ENCODE measurements at places on chromosomes 12 and 14.

- DNase-seq, result peak; percentile 60
Observed at GRCh38 chr12:125418902-125419564, 353.8 kb downstream of the AACS start.

- peak; percentile 5 for DNase-seq
Observed at GRCh38 chr12:7581625-7582024, 78.0 kb upstream of the CD163 start.

GRCh38 chr12:25557830-25558436, 4.8 kb upstream of the LMNTD1 start:
- DNase-seq, result peak; percentile 45

DNA sequence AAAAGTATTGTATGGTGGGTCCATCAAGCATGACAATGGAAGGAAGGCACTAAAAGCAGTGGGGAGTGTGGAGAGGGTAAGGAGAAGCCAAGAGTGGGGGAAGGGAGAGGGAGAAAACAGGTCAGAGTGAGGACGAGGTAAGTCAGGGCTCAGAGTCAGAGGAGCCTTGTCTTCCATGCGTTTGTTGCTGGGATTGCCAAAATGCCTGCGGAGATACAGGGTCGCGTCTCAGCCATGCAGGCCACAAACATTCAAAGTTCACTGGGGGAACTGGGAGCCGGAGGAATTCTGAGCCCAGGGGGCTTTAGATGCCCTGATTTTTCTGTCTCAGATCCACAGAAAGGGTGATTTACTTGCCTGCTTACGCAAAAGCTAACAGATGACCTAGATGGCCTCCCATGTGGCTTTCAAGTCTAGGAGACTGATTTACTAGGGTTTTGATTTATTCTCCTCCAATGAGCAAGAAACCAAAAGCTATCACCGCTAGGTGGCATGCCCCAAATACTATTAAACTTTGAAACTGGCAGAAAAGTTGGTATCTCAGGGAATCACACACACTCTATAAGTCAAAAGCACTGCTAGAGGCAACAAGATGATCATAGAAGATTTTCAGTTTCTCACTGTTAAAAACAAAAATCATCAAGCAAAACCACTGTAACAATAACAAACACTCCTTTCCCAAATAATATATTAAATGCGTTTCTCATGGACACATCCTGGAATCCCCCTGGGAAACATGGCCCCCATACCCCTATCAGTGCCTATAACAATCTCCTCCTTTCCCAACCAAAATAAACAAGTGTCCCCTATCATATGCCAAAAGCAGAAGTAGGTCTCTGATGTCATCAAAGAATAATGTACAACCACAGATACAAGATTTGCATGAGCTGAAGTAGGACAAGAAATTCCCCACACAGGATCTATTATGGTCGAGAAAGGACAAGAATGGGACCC, 26.6 kb upstream of the MDM1 start:
- peak; percentile 85 for DNase-seq

DNA sequence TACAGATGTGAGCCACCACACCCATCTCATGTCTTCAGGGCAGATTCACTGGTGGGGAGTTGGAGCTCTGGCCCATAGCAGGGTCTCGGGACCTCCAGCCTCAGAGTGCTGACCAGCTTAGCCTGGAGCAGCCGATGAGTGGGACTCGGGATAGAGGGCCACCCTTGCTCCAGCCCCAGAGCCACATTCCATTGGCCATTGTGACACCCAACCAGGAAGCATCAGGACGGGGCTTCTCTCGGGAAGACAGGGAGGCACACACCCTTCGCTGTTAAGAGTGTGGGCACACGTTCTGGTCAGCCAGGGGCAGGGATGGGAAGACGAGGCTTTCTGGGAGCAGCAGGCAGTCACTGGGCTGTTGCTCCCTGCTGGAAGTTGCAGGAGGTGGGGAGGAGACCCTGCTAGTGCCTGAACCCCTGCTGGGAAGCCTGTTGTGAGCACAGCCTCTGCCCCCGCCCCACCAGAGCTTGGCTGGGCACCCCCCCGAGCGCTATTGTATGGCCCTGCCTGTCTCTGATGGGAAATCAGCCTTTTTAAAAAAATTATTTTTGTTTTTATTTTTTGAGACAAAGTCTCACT, 1.6 kb downstream of the ADGRD1 start:
- DNase-seq, result no peak

DNA sequence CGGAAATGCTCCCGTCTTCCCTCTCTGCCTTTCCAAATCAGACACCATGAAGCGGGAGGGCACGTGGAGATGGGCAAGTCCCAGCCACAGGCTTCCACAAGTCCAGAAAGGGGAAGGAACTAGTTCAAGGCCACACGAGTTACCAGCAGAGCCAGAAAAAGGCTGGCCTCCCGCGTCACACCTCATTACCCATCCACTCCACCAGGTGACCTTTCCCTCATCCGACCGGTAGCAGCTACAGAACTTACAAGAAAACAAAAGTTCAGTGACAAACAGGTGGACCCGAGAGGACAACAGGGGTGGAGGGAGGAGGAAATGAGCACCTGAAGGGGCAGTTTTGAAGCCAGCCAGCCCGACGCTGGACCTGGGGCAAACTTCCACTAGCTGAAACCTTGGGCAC, 46.9 kb downstream of the CHGA start:
- no peak for DNase-seq

- DNase-seq, result no peak
Observed at GRCh38 chr12:121611306-121611705, 15.0 kb upstream of the ORAI1 start.

DNA sequence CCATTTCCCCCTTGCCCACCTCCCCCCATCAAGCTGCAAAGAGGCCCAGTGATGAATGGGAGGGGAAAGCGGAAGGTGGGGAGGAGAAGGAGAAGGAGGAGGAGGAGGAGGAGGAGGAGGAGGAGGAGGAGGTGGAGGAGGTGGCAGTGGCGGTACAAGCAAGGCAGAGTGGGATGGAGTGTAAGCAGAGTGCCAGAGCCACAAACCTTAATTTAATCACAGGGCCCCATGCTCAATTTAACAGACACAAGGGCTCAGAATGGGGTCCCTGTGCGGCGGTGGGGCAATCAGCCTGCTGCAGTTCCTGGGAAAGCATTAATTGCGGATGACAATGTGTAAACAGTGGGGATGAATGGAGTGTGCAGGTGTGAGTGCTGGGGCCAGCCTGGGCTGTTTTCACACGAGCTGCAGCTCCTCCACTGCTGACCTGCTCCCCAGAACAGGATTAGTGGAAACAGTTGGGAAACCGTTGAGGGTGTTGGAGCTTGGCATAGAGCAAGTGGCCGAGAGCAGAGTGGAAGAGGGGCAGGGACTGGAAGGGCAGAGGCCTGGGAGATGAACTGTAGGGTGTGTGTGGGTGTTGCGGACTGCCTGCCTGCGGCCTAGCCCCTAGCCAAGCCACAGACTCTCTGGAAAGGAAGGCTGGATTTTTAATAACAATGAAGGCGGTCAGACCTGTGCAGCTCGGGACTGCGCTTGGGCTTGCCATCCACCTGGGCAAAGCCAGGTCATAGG, 36.4 kb upstream of the SMOC1 start:
- DNase-seq, result no peak

DNA sequence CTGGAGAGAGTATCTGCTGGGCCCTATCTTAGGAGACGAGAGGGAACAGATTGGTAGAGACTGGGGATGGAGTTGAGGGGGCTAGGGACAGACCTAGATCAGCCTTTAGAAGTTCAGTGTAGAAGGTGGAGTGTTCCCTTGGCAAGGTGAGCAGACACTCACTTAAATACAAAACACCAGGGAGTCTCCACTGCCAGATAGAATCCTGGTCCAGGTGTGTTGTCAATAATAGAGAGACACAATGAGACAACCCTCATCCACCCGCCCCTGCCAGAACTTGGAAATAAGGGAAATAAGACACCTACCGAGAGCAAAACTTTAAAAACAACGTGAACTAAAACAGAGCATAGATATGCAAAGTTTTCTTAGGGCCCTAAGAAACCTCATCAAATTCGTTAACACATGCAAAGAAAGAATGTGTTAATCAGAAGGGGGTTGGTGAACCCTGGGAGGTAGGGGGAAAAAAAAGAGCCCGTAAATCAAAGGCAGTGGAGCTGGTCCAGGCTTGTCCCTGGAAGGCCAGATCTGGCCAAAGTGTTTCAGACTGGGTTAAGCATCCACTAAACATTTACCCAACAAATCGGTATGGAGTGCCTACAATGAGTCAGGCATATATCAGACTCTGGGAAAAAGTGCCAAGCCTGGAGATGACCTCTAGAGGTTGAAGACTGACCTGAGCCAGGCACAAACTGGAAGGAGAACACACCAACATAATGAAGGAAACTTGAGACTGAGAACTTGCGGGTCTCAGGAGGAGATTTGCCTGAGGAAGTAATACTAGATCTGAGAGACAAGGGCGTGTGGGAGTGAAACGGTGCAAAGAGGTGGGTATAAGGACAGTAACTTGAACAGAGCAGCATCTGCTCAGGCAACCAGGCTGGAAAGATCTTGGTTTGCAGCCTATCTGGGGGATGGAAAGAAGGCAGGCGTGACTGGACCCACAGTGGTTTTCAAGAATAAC, 37.0 kb upstream of the OTX2 start:
- DNase-seq, result no peak

- no peak for DNase-seq
Observed at GRCh38 chr14:26738571-26738970, 140.7 kb upstream of the NOVA1 start.

GRCh38 chr12:46891306-46891705, 65.5 kb upstream of the SLC38A4 start:
- DNase-seq, result no peak

DNA sequence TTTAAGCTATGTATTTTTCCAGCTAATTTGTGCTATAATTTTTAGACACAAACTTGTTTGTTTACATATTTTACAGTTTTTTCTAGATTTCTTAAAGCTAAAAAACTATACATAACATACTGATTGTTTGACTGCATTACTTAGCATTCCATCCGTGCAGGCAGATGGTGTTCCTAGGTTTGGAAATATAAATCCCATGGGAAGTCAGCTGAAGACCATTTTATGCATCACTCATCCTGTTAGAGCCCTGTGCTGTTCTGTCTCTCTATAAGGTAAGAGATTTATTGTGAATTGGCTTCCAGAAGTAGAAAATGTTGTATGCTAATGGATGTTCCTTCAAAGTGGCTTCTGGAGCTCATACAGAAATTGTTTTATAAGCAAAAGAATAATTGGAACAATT, 31.1 kb downstream of the RMST start:
- DNase-seq, result no peak

DNA sequence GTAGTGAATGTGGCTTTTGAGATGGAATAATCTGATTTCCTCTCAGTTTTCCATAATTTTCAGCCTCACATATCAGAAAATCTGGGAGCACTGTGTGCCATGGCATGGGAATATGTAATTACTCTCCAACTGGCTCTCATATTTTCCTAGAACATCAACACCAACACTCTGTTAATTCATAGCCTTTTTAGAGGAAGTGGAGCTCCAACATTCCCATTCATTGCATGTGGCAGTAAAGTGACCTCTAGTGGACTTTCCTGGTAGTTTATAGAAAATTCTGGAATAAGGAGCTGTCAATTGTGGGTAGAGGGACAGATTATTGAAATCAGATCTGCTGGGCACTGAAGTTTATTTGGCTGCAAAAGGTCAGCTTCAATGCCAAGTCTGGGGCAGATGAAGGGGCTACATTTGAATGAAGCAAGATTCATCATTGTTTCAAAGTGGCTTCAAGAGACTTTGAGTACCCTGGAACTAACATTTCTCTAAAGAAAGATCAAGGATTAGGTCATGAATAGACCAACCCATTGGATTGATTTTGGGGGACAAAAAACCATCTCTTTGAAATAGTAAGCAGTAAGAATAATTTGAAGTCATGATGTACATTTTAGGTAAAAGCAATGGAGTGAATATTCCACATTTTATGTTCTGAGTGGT, 23.6 kb upstream of the USP44 start:
- no peak for DNase-seq

- no peak for DNase-seq
Observed at GRCh38 chr14:101199028-101199770, 295.7 kb upstream of the RTL1 start.

DNA sequence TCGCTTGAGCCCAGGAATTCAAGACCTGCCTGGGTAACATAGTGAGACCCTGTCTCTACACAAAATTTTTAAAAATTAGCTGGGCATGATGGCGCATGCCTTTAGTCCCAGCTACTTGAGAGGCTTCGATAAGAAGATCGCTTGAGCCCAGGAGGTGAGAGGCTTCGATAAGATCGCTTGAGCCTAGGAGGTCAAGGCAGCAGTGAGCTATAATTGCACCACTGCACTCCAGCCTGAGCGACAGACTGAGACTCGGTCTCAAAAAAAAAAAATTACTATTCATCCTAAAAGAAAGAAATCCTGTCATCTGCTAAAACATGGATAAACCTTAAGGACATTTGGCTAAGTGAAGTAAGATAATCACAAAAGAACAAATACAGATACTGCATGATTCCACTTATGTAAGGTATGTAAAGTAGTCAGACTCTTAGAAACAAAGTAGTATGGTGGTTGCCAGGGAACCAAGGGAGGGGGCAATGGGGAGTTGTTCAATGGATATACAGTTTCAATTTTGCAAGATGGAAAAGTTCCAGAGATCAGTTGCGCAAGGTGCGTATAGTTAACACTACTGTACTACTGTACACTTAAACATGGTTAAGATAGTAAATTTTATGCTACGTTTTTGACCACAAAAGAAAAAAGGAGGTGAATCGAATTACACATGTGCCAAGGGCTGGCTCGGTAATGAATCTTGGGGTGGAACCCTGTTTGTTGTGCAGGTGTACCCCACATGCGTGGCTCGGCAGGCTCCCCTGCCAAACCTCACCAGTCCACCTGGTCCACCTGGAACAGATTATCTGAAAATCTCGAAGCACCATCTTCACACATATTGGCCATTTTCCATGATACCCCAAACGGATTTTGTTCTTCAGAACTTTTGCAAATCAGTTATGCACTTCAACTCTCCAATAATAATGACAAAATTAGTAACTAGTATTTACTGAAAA, 18.3 kb upstream of the ATP2A2 start:
- DNase-seq, result no peak

DNA sequence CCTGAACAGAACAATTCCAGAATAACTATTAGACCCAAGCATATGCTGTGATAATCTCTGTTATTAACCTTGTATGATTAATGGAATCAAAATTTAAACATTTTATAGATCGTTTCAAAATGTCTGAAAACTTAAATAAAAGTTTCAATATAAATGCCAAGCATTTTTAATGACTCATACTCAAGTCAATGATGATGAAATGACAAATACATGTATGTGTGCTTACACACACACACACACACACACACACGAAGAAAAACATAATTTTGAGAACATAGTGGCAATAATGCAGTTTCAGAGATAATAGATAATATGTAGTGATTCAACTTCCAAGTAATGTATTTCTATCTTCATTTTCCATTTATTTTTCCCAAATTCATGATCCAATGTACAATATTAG, 384.9 kb upstream of the FOXG1 start:
- DNase-seq, result no peak

DNA sequence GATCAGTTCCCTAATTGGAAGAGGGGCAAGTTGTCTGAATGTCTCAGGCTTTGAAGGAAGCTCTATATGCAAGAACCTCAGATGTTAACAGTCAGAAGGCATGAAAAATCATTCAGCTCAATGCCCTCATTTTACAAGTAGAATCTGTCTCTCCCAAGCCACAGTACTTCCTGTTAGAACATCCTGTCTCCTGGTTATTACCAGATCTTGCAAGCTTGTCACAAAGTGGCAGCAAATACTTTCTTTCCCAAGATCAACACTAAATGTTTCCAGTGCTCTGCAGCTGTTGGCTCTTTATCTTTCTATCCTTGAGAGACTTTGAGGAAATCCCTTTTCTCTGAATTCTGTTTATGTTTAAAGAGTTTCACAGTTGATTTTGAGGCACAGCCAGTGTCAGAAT, 235.5 kb downstream of the AKAP6 start:
- DNase-seq, result peak; percentile 31

GRCh38 chr12:122190842-122191668, 8.1 kb downstream of the LRRC43 start:
- DNase-seq, result peak; percentile 78
